ENCODE measurements at places on chromosomes 3 and 15.

- DNase-seq: no peak
Measured at GRCh38 chr3:126543457-126544061, 15.2 kb downstream of the C3orf22 start.

GRCh38 chr3:37072892-37073291, 79.6 kb downstream of the MLH1 start:
- DNase-seq: no peak

GRCh38 chr15:72197460-72198355, at the start of gene GRAMD2A:
Gene GRAMD2A (minus strand): TSS chr15:72197787.
- DNase-seq: no peak

GRCh38 chr3:43958005-43958770, 267.4 kb downstream of the ABHD5 start:
- no peak for DNase-seq

GRCh38 chr3:49173792-49174170, 2.4 kb downstream of the KLHDC8B start:
- no peak for DNase-seq

- DNase-seq: no peak
Measured at GRCh38 chr3:4355401-4356219, 52.4 kb downstream of the SETMAR start.

DNA sequence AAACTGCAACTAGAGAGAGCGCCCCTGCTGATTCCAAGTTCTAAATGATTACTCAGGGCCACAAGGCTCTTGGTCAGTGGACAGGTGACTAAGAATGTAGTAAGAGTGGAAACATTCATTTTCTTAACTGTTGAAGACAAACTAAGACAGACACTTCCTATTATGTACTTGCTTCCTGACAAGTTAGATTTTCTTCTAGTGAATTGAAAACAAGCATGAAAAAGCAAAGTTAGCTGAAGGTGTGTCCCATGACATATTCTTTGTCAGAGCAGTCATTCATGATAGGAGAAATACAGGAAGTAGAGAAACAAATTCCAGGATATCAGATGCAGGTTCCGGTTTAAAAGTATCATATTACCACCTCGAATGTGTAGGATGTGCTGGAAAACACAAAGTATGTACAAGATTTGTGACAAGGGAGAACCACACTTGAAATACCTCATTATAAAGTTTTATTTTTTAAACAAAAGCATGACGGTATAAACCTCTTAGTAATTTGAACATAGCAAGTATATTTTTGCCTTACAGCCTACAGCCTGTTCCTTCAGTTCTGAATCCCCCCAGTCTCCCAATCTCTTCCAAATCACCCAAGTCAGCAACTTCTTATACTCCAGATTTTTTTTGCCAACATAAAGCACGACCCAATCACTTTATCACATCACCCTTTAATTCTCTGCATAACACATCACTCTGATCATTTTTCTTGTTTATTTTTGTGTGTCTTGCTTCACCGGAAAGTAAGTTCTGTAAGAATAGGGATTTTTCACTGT, 6.2 kb downstream of the TSPAN3 start:
- no peak for DNase-seq

DNA sequence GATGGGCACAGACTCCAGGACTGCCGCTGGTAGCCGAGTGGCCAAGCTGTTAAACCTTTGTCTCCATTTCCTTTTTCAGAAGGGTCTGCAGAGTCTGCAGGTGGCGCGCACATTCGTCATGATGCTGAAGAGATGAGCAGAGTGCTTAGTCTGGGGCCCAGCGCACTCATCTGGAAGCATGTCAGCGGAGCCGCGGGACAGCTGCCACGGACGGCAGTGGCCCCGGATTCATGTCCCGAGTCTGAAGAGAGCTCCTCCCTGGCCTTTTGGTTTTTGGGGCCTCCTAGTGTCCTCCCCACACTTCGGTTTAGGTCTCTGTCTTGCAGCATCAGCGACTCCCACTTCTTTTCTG, 42.6 kb downstream of the KLHL25 start:
- no peak for DNase-seq

- no peak for DNase-seq
Measured at GRCh38 chr3:136840252-136840651, 21.3 kb downstream of the SLC35G2 start.

GRCh38 chr15:27725731-27726130, 373.4 kb downstream of the OCA2 start:
- DNase-seq: no peak

GRCh38 chr3:12753275-12754028, 5.6 kb downstream of the TMEM40 start:
- no peak for DNase-seq

DNA sequence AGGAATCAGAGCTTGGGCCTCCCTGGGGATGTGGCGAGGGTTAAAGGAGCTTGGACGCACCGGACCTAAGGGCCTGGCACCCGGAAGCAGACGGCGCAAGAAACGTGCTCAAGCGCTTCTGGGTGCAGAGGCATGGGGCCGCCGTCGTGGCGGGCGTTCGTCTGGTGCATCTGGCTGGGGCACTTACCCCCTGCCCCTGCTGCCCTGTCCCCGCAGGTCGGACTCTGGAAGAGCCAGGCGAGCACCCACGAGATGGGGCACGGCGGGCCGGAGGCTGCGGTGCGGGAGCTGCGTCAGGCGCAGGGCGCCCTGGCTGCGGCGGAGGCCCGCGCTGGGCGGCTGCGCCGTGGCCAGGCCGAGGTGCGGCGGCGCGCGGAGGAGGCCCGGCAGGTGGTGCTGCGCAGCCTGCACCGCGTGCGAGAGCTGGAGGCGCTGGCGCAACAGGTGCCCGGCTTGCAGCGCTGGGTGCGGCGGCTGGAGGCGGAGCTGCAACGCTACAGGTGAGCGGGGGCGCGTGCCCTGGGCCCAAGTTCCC, 2.5 kb downstream of the EFCC1 start:
- no peak for DNase-seq

DNA sequence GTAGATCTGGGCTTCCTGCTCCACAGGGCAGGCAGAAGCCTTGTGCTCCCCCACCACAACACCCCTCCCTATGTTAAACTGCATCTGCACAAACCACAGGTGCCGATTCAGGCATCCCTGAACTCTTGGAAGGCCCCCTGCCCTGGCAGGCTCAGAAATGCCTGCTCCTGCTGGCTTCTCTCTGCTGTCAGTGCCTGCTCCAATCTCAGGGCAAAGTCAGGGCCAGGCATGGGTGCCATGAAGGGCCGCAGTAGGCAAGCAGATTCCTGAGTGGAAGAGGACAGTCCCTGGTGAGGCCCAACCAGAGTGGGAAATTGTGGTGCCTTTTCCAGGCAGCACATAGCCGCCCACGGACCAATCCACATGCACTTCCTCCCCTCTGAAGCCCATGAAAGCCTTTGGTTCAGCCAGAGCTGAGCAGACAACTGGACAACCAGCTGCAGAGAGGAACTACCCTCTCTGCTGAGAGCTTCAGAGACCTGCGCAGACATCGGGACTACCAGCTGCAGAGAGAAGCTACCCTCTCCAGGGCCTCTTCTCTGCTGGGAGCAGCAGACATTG, 13.6 kb downstream of the PRR20G start:
- no peak for DNase-seq

- no peak for DNase-seq
Measured at GRCh38 chr3:194489736-194490612, 3.2 kb upstream of the ATP13A3 start.

- no peak for DNase-seq
Measured at GRCh38 chr3:183725387-183725786, 27.8 kb downstream of the YEATS2 start.

- no peak for DNase-seq
Measured at GRCh38 chr3:131775650-131776049, 259.2 kb downstream of the CPNE4 start.

GRCh38 chr3:30658328-30659052, 52.1 kb downstream of the TGFBR2 start:
- peak; percentile 44 for DNase-seq

DNA sequence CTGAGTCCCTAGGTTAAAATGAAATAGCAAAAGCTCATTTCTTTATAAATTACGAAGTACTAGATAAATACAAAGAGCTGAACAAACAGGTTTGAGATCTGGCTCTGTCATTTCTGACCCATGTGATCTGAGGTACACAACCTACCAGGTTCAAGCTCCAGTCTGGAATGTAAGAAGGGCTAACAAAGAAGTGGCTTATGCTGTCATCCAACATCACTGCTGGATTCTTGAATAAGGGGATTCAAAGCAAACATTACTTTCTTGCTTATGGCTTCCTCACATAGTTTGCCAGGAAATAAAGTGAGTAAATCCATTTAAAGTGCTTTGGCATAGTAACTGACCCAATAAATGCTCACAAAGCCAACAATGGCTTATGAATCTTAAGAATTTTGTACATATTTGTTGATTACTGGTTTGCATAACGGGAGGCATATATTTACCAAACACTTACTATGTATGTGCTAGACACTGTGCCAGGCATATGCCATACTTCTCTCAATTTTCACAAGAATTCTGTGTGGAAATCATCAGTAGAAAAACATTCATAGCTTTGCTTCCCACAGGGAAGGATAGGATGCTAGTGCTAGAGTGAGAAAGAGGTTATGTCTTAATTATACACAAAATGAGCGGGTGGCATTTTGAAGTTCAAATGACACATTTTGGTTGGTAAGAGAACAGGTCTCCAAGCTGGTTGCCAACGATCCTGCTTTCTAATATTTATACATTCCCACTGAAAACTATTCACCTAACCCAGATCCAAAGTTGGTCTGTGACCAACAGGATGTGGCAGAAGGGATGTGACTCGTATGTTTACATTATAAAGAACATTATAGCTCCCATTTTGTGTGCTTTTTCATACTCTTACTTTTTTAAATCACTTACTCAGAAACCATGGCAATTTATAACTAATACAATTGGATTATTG, 38.7 kb upstream of the CSPG5 start:
- DNase-seq: no peak

GRCh38 chr3:147640781-147641180, 231.6 kb downstream of the ZIC1 start:
- no peak for DNase-seq

DNA sequence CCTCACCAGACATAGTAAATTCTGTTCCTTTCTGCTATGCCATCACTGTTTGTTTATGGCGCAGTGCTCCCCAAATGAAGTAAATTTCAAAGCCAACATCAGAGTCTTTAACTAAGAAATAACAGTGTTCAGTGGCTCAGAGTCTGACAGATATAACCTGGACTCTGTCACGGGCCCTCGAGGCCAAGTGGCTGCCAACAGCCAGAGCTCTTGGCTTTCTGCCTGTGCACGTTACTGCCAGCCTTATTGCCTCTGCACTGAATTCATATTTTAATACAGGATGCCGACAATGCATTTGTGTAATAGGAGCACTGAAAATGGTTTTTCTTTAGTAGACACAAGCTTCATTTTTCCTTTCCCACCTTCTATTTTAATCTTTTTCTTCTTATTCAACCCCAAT, 219.9 kb downstream of the NLGN1 start:
- no peak for DNase-seq

DNA sequence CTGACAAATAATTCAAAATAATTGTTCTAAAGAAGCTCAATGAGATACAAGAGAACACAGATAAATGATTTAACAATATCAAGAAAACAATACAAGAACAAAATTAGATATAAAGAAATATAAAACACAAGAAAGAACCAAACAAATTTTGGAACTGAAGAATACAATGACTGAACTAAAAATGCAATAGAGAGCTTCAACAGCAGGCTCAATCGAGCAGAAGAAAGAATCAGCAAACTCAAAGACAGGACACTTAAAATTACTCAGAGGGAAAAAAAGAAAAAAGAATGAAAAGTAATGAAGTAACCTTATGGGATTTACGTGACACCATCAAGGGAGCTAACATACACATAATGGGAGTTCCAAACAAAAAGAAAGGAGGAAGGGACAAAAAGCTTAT, 32.1 kb downstream of the CCDC54 start:
- DNase-seq: no peak

DNA sequence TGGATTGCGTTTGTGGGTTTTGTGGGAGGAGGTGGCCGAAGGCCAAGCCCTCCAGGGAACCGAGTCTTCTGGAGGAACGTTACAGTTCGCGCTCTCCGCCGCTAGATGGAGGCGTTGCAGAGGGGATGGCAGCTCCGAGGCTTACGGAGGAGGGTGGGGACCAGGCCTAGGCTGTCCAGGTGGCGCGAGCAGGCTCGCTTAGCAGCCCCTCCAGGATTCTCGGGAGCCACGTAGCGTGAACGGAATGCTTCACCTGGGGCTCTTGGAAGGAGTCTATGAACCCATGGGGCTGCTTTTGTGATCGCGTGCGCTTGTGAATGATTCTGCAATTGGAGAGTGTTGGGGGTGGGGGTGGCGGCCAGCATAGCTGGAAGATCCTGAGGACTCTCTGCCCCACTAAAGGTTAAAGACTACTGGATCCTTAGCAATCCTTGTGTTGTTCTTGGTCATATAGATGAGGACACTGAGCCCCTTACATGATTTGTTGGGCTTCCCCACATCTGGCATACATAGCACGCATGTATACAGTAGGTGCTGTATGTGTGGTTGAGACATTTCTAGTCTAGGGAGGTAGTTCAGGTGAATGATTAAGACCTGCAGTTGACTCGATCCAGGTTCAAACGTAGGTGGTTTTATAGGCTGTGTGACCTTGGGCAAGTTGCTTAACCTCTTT, 25.7 kb downstream of the FAM3D start:
- DNase-seq: peak; percentile 23

- no peak for DNase-seq
Measured at GRCh38 chr15:37794947-37795346, 139.5 kb upstream of the TMCO5A start.

- DNase-seq: no peak
Measured at GRCh38 chr3:189168711-189169110, 3.1 kb upstream of the TPRG1 start.

DNA sequence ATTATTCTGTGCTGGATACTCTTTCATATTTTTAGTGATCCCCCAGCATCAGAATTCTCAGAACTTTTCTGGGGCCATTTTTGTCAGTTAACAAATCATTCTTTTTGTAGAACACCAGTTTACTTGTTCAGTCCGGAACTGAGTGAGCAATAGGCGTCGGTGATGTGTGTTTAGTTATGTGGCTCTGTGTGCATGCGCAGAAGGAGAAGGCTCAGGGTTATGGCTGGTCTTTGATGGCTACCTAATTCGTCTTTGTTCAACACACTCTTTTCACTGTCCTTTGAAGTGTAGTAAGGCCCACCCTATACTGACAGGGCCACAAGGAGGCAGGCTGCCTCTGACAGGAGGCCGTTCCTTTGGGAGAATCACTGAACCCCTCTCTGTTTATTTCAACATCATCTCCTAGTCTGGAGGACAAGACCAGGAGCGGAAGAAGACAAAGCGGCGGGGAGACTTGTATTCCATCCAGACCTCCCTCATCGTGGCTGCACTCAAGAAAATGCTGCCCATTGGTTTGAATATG, 158.2 kb upstream of the CHRM5 start:
- DNase-seq: no peak

GRCh38 chr3:72150634-72151412, 365.9 kb upstream of the PROK2 start:
- DNase-seq: no peak

GRCh38 chr3:115814778-115815380, 191.6 kb downstream of the GAP43 start:
- DNase-seq: no peak

Data from BJ (cell line).